ENCODE measurements at places on chromosomes 3 and 15.
A peak's percentile ranks its signal among the peaks of the same experiment; 100 is the strongest.

GRCh38 chr3:169324452-169324785, 339.1 kb downstream of the MECOM start:
- DNase-seq = no peak

DNA sequence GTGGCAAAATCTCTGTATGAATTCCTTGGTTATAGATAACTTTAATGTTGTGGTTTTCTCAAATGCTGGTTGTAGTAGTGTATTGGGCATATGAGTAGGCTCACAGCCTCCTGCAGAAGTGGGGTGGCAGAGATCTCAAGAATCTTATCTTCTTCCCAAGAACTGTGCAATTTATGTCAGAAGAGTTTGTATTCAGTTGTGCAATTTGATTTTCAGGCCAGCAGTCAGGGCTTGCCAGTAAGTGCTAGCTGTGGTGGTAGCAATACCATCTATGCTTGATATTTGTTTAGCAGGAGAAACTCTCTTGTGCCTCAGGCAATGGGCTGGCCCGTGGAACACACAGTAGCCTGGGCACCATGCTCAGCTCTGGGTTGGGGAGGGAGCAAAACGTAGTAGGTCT, 58.4 kb upstream of the GOLIM4 start:
- no peak for DNase-seq

GRCh38 chr15:98785431-98785806, 137.1 kb downstream of the IGF1R start:
- DNase-seq = no peak

- peak; percentile 99 for DNase-seq
These were observed 78.6 kb upstream of the TSEN2 start for GRCh38 chr3:12405432-12406272.

- no peak for DNase-seq
These were observed 36.7 kb upstream of the IL20RB start for GRCh38 chr3:136920904-136921611.

GRCh38 chr3:190301591-190301990, 20.7 kb downstream of the CLDN1 start:
- no peak for DNase-seq

GRCh38 chr3:88059380-88060170, 520 bp downstream of the ZNF654 start:
- DNase-seq = peak; percentile 6

GRCh38 chr15:42876224-42876623, 44.4 kb downstream of the TTBK2 start:
- DNase-seq = no peak

GRCh38 chr3:136161516-136161915, 34.6 kb downstream of the MSL2 start:
- no peak for DNase-seq

DNA sequence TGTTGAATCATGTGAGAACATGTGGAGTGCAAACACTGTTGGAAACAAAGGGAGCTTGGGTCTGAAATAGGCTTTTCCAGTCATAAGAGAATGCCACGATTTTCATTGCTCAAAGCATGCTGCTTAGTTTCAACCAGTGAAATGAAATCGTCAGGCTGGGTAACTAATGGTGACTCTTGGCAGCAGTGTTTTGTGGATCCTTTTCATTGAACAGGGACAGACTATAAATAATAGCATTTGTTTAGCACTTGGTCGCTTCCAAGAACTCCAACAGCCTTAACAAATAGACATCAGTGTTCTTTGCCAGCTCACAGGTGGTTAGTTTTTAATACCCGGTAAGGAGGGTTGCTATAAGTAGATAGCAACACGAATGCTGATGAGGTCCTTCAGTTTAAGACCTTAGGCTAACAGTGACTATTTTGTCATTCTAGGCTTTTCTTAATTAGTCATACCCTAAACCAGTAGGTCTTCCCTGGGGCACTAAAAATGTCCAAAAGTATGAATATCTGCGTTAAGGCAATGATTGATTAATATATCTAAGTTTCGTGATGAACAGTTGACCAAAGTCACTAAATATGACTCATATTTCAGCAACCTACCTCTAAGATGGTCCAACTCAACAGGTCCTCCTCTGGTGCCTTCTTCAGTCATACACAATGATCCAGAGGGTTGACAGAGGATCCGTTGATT, 15.8 kb downstream of the TP63 start:
- no peak for DNase-seq

- no peak for DNase-seq
These were observed 249.5 kb upstream of the TRIM42 start for GRCh38 chr3:140428380-140428779.

DNA sequence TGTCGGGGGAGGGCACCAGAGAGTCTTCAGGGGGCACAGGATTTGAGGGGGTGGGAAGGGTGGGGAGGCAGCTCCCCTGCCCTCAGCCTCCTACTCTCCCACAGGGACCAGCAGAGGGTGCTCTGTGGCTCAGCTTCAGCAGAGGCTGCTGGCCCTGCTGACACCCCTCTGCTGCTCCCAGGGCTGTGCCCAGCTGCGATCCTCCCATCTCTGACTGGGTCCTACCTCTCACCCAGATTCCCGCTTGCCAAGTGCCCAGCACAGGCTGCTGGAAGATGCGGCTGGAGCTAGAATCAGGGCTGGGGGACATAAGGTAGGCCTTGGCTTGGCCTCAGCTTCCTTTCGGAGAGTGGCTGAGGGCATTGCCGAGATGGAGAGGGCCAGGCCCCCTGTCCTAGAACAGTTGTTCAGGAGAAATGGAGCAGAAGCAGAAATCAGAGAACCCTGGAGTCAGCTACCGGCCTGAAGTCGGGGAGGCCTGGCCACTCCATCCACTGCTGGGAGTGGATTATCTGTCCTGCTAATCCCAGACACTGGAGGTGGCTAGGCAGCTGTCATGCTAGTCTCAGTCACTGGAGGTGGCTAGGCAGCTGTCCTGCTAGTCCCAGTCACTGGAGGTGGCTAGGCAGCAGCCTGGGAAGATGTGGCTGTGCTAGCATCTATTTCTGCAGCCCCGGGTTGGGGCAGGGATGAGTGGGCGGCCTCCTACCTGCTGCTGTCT, 3.9 kb downstream of the GRM2 start:
- DNase-seq = no peak

DNA sequence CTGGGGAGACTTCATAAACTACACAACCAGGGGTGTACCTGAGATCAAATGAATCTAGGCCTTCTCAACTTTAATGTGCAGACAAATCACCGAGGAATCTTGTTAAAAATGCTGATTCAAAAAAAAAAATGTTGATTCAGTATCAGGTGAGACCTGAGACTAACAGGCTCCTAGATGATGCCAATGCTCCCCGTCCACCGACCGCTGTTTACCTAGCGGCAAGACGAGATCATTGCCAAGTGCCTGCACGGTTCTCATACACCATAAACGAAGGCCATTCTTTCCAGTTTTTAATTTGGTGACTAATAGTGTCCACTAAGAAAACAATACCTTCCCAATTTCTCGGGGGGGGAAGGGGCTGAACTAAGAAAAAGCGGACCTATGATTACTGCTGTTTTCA, 2.5 kb upstream of the FSIP1 start:
- DNase-seq = no peak

DNA sequence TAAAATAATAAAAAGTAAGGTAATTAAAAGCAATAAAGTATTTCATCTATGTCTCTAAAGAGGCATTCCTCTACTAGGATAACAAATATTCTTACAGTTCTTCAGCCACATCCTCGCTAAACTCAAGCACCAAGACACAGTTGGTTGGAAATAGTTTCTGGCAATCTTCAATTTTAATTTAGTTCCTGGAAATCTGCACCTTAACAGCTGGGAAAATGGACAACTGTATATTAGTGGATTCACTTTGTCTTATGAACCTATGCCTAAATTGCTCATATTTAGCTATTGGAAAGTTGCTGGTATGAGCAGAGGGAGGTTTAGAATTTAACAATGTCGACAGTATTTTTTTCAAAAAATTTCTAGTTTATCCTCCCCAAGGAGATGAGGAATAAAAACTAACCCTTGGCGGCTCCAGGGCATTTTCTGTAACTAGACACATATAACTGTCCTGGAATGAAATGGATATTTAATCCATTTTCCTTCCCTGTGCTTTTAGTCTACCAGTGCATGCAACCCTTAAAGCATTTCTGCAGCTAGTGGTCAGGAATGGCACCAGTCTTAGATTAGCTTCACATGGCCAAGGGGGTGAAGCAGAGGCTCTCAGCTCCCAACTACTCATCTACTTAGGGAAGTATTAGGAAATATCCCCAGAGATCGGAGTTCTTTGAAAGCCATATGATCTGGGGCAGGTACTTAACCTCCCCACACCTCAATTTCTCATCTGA, 290.0 kb upstream of the THBS1 start:
- no peak for DNase-seq

DNA sequence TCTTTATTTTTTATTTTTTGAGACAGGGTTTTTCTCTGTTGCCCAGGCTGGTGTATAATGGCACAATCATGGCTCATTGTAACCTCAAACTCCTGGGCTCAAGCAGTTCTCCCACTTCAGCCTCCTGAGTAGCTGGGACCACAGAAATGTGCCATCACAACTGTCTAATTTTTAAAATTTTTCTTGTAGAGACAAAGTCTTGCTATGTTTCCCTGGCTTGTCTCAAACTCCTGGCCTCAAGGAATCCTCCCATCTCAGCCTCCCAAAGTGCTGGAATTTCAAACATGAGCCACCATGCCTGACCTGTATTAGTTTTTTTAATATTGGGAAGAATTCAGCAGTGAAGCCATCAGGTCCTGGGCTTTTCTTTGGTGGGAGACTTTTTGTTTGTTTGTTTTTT, 13.6 kb upstream of the CLDN11 start:
- no peak for DNase-seq

GRCh38 chr3:124856677-124857076, 30.5 kb downstream of the ITGB5 start:
- DNase-seq = no peak

- DNase-seq = peak; percentile 71
These were observed 103.0 kb downstream of the PGPEP1L start for GRCh38 chr15:98904544-98904943.

DNA sequence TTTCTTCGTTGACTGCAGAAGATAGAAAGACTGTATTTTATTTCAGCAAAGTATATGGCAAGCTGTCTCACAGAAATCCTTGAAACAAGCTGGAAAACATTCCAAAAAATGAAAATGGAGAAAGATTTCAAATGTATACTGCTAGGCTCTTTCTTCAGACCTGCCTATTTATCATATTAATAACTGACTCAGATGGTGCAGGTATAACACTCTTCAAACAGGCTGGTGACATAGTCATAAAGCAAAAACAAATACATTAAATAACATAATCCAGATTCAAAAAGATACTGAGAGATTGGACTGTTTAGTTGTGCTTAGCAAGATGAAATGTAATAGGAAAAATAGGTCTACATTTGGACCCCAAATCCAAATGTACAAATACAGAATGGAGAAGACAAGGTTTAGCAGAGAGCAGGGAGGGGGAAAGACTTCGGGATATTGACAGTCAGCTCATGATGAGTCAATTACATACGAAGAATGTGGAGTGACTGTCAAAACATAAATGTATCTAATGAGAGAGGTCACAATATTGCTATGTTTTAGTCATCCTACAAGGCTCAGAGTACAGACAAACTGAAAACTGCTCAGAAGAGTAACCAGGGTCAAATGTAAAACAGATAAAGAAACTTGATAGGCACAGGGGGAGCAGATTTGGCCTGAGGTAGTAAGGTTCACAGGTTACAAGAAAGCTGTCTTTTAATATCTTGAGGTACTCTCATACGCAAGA, 88.7 kb downstream of the DMXL2 start:
- DNase-seq = no peak

DNA sequence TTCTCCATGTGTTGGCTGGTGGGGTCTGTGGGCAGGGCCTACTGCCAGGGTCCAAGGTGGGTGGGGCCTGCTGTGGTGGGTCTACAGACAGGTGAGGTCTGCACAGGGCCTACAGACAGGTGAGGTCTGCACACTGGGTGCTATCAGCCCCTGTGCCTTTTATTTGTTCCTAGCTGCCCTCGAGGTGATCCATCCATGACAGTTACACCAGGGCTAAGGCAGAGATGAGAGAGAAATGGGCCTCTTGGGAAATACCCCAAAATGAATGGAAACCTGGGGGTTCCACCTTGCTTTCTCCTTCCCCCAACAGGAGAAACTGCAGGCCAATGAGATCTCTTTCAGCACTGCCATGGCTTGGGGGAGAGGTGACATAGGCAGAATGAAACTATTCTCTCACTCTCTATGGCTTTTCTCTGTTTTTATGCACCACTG, 36.4 kb downstream of the CFAP100 start:
- no peak for DNase-seq

GRCh38 chr3:133595341-133595740, 21.9 kb downstream of the CDV3 start:
- DNase-seq = peak; percentile 92

DNA sequence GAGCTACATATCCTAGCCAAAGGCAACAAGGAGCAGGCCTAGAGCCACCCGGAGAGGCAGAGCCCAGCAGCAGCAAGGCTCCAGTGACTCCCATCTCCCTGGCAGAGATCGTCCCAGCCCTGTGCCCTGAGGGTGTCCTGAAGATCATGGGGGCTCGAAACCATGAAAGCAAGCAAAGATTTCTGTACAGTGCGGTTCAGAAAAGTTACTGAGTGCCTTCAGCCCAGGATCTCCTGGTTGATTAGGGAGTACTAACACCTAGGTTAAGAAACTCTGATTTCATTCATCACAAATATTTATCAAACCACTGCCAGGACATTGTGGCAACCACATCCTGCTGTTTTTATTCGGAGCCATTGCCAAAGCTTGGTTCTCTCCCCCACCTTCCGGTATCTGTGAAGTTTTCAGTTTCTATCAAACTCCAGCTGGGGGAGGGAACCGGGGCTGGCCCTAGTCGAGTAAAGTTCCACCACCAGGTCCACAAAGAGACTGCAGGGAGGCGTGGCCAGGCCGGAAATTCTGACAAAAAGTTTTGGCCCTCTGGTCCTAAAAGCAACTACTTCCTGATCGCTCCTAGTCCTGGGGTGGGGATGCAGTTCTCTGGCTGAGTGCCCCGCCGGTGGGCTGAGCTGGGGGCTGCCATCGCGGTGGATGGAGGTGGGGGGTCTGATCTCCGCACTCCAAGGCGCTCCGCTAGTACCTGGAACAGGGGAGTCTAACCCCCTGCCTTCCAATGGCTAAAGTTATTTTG, 1.2 kb downstream of the RAB43 start:
- DNase-seq = peak; percentile 87

GRCh38 chr3:126124896-126125295, 41.0 kb upstream of the SLC41A3 start:
- DNase-seq = no peak

GRCh38 chr3:189149203-189149602, 22.6 kb upstream of the TPRG1 start:
- DNase-seq = no peak

- DNase-seq = no peak
These were observed 207.8 kb upstream of the MCTP2 start for GRCh38 chr15:94023531-94023930.
